ENCODE measurements at places on chromosomes 7 and 10.

DNA sequence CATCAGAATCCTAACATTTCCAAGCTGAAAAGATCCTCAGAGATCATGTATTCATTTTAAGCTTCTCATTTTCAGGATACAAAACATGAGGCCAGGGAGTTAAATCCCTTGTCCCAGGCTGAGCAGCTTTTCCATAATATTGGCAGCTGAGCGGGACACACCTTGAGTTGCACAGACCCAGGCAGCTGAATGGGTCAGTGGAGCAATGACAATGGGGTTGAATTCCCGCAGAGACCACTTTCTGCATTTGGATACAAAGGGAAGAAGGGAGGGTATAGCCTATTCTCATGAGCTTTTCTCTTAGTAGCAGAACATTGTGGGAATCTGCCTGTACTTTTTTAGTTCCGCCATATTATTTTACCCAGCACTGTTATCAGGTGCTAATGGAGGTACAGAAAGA lies 49.5 kb downstream of the PRR15 start:
- DNase-seq: no peak

DNA sequence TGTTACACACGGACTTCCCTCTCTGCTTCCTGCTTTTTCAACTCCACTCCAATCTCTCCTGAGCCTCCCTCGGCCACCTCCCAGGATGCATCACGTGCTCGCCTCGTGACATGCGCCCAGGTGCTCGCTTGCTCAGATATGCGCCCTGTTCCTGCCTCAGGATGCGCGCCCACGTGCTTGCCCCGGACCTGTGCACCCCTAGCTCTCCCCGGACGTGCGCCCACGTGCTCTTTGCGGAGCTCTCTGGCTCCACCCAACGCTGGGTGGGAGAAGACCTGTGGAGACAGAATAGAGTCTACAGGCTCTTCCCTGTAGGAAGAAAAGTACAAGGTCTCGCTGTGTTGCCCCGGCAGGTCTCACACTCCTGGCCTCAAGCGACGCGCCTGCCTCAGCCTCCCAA lies 23.1 kb downstream of the PARD3 start:
- no peak for DNase-seq

GRCh38 chr7:98073047-98073446 lies 33.6 kb upstream of the LMTK2 start:
- no peak for DNase-seq

- no peak for DNase-seq
Measured at GRCh38 chr10:29784175-29784773, 149.5 kb upstream of the SVIL start.

DNA sequence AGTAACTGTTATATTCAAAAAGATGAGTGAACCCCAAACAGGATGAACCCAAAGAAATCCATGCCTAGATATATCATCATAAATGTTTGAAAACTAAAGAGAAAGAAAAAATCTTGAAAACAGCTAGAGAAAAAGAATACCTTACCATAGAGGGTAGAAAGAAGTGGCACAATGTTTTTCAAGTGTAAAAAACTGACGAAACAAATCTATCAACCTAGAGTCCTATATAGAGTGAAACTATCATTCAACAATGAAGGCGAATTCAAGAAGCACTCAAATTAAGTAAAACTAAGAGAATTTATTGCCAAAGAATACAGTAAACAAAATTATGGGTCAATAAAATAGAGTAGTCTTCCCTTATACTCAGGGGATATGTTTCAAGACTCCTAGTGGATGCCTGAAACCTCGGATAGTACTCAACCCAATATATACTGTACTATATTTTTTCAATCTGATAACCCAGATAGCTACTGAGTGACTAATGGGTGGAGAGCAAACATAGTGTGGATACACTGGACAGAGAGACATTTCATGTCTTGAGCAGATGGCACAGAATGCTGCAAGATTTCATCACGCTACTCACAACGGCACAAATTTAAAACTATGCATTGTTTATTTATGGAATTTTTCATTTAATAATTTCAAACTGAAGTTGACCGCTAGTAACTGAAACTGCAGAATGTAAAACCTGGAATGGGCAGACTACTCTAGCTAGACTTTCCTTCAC lies 52.6 kb upstream of the TMEM106B start:
- DNase-seq: no peak

GRCh38 chr10:36515319-36515718 lies 610.1 kb upstream of the ANKRD30A start:
- no peak for DNase-seq

- no peak for DNase-seq
Measured at GRCh38 chr10:80411267-80411668, 2.9 kb downstream of the PRXL2A start.

GRCh38 chr7:33422825-33423645 lies 293.7 kb downstream of the BBS9 start:
- DNase-seq: no peak

- no peak for DNase-seq
Measured at GRCh38 chr7:90320801-90321494, at the start of gene FAM237B. FAM237B (minus strand) TSS chr7:90321304; CDS start chr7:90319748, 1,556 bp downstream.

GRCh38 chr7:19143881-19144574 lies 1.2 kb downstream of the FERD3L start:
- DNase-seq: no peak

GRCh38 chr10:107028236-107028635 lies 136.3 kb downstream of the SORCS1 start:
- DNase-seq: no peak

- no peak for DNase-seq
Measured at GRCh38 chr7:14739841-14740185, 162.7 kb downstream of the DGKB start.

GRCh38 chr7:1610678-1611302 lies 41.0 kb upstream of the PSMG3 start:
- DNase-seq: no peak

- peak; percentile 62 for DNase-seq
Measured at GRCh38 chr7:77684030-77684429, 12.2 kb upstream of the RSBN1L start.

DNA sequence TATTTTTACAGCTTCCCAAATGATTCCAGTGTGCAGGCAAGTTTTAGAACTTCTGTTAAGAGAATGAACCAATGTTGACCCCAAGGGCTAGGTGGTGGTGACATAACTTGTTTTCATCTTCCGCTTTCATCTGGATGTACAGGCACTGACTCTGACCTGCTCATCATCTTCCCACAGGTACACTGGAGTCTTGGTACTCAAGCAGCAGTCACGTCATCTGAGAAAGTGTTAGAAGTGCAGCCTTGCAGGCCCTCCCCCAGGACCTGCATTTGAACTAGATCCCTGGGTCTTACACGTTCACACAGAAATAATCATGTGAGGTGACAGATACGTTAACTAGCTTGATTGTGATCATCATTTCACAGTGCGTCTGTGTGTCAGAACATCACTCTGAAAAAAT lies 212.2 kb downstream of the CELF2 start:
- no peak for DNase-seq

- DNase-seq: no peak
Measured at GRCh38 chr7:127000725-127001124, 252.0 kb downstream of the GRM8 start.

DNA sequence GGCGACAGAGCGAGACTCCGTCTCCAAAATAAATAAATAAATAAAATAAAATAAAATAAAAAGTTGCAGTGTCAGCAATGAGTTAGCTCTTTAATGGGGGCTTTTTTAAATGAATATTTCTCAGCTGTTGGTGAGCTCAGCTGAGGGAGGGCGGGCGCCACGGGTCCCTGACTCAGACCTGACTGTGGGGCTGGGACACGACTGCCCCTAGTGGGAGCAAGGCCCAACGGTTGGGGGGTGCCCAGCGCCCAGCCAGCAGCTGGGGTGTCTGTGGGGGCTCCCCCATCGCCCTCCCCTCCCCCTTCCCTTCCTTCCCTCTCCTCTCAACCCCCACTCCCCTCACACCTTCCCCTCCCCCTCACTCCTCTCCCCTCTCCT lies 46.6 kb downstream of the PWWP2B start:
- DNase-seq: no peak

GRCh38 chr10:22369434-22370072 lies 24.3 kb downstream of the SPAG6 start:
- DNase-seq: peak; percentile 52

DNA sequence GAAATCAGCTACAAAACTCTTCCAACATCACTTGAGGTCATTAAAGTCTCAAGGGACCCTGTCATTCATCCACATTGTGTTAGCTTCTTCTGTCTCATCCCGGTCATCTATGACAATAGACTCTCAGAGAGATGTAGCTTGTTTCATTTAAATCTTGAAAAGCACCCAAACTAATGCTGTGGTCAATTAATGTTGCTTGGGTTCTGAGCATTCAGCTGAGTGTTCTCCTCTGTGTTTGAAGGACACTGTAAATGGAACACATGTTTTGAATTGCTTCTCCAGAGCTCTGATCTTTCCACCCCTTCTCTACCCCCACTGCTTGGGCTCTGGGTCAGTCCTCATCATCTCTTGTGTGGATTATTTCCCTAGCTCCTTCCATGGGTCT lies 19.6 kb upstream of the ADD3 start:
- no peak for DNase-seq

- peak; percentile 67 for DNase-seq
Measured at GRCh38 chr10:114720685-114721278, 62.7 kb upstream of the ABLIM1 start.

DNA sequence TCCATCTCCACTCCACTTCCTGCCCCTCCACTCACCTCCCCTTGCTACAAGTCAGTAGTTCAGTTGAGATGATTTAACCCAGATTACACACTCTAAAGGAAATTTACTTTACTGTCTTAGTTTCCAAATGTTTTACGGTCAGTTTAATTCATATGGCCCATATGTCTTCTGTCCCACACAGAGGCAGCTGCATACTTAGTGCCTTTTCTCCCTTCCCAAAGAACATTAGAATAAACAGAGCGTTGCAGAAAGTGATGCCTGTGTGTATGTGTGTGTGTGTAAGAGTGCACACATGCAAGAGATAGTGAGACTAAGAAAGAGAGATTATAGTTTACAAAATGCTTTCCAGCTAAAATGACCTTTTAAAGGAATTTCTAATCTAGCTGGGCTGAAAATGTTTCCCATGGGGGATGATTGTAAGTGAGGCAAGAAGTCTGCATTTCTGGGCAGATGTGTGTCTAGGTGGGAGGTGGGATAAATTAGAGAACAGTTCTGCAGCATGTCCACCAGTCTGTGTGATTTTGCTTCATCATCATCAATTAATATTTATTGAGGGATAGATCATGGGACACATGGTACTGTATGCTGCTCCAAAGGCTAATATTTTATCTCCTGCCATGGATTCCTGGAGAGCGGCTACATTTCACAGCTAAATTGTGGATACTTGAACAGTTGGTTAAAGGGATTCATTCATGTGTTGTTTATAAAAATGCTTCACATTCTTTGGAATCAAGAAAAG lies 81.5 kb downstream of the NXPH1 start:
- no peak for DNase-seq

DNA sequence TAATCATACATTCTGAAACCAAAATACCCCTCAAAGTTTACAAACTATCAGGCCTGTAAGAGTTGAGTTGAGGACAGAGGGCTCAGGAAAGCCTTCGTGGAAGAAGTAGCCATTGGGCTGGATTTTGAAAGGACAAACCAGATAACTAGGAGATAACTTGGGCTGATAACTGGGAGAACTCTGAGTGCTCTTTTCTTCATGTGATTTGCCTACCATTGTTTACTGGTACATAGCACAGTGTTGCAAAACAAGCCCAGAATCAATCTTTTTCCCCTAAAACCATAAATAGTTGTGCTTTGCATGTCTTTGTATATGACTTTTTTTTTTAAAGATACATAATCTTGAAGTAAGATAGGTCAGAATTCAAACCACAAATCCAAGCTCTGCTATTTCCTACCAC lies 106.7 kb upstream of the ITGB1 start:
- no peak for DNase-seq
